Adrenal gland (tissue), 19 donors: ENCODE measurements at places on chromosomes 2 and 18.

DNA sequence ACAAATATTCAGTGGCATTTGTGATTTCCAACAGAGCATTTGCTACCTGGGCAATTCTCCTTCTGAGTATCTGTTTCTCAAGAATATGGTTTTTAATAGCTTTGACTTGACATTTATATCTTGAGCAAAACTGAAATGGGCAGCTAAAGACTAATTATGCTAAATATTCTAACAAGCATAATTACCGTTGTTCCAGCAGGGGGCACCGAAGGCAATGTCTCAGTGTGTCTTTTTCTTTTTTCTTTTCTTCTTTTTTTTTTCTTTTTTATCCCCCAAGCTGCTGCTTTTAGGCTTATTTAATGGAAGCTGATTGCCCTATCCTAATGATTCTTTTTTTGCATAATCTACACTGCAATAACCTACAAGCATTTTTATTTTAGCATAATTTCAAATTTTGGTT, 138.9 kb upstream of the NABP1 start:
- DNase-seq = no peak

GRCh38 chr2:23469142-23469540, 84.2 kb downstream of the KLHL29 start:
- DNase-seq = no peak

DNA sequence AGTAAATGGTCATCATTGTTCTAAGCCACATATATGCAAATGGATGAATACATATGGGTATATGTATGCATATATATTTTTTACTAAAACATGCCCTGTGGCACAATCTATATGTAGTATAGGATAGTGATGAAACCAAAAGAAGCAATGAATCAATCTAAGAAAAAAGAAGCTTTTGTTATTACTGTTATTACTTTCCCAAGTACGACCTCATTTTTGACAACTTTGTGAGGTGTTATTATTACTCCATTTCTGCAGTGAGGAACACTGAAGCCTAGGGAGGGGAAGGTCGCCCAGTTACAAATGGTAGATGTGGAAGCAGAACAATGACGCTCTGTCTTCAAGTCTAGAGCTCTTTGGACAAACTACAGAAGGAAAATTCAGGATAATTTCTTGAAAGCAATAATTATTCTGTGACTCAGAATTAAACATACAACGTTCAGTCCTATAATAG, 38.3 kb downstream of the STAT4 start:
- DNase-seq = no peak

- no peak for DNase-seq
These were observed 145.5 kb downstream of the ZNF385B start for GRCh38 chr2:179715871-179716270.

- DNase-seq = no peak
These were observed 33.4 kb upstream of the ATP8B1 start for GRCh38 chr18:57836557-57836956.
